ENCODE measurements at places on chromosomes 2 and 18. TPM values are rescaled to one million over a fixed set of nuclear protein-coding genes. Genes with fewer than 3 reads are reported as not detected.
A peak's percentile ranks its signal among the peaks of the same experiment; 100 is the strongest.

DNA sequence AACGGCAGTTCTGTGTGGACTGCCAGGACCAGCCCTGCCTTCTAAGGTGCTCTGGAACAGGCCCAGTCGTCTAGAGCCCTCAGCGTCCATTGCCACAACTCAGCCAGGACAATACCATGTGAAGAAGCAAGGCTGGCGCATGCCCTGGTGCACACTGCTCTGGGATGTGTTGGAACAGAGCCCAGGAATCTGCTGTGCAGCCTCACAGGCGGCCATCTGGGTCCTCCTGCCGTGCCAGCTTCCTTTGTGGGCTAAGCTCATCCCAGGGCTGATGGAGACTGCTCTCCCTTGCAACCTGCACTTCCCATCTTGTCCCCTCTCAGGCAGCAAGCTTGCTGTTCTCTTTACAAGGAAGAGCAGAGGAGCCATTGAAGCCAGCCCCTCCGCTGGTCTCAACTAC, 246.4 kb upstream of the PXDN start:
- H3K27ac ChIP-seq: no peak overlapping the region
- no peak overlapping the region for H3K4me3 ChIP-seq
- H3K36me3 ChIP-seq: no peaks in the 10 kb centered on the region
- H3K27me3 ChIP-seq: peaks cover 11% of the 10 kb centered on the region
- no peak for DNase-seq
- H3K4me1 ChIP-seq: peaks cover 20% of the 10 kb centered on the region

The ARHGEF33 gene
- not detected for total RNA-seq

- H3K27ac ChIP-seq: no peak overlapping the region
- no peaks in the 10 kb centered on the region for H3K4me1 ChIP-seq
- no peak for DNase-seq
Observed at GRCh38 chr18:63067939-63068338, 251.6 kb downstream of the BCL2 start.

GRCh38 chr2:109699646-109700045, 85.5 kb downstream of the SOWAHC start:
- H3K4me1 ChIP-seq: peaks cover 18% of the 10 kb centered on the region
- no peak overlapping the region for H3K27ac ChIP-seq
- no peak for DNase-seq
- H3K36me3 ChIP-seq: no peaks in the 10 kb centered on the region
- H3K27me3 ChIP-seq: peaks cover 25% of the 10 kb centered on the region
- no peak overlapping the region for H3K4me3 ChIP-seq

The ZSWIM2 gene
- total RNA-seq: not detected

DNA sequence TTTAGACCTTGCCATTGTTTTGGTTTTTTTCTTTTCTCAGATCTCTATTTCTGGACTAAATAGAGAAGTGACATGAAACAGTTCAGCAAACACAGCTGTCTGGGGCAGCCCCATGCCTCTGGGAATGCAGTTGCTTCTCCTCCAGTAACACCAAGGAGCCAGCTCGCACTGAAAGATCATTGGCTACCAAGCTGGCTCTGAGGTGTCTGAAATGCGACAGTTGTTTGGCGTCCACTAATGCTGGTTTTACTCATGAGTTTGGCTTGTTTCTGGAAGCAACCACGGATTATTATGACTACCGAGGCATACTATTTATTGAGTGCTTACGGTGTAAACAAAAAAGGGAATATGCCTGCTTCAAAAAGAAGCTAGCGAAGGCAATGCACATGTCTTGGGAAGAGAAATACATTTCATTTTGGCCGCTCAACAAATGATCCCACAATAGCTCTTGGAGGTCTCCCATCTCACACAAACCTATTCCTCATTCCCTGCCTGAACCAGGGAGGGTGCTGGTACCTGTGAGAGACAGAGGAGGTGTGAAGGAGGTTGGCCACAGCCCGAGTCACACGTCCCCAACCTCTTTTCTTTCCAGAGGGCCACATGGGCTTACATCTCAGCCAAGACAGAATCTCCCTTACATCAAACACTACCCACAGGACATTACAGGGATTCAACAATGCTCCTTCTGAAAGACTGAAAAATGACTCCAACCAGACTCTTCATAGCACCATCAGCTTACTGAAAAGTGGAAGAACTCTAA, 37.5 kb upstream of the NEB start:
- peaks cover 8% of the 10 kb centered on the region for H3K36me3 ChIP-seq
- no peak overlapping the region for H3K27ac ChIP-seq
- H3K4me1 ChIP-seq: peaks cover 5% of the 10 kb centered on the region
- no peak for DNase-seq

The PFN4 gene
- total RNA-seq: not detected

DNA sequence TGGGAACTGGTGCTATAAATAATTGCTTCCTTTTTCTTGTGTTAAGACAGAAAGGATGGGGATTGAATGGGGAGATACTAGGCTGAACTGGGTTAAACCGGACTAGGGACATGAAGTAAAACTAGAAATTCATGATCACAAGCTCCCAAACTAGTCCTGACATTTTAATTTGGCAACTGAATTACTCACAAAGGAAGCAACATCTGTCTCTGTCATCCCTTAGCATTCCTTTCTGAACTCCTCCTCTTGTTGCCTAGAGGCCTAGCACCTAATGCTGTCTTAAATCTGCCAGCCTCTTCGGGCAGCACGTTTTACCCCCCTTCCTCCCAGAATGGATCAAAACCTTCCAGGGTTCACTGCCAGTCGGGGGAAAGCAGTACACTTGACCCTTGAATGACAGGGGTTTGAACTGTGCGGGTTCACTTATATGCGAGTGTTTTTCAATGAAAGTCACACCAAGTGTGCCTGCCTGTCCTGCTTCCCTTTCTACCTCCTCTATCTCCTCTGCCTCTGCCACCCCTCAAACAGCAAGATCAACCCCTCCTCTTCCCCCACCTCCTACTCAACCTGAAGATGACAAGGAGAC, 8.2 kb downstream of the KCTD1 start:
- DNase-seq: no peak
- peaks cover 9% of the 10 kb centered on the region for H3K4me1 ChIP-seq
- no peaks in the 10 kb centered on the region for H3K36me3 ChIP-seq
- no peaks in the 10 kb centered on the region for H3K27me3 ChIP-seq
- no peak overlapping the region for H3K4me3 ChIP-seq

GRCh38 chr18:39938676-39939608, 2016.1 kb upstream of the PIK3C3 start:
- H3K36me3 ChIP-seq: no peaks in the 10 kb centered on the region
- no peak overlapping the region for H3K27ac ChIP-seq
- H3K4me1 ChIP-seq: peaks cover 1% of the 10 kb centered on the region
- DNase-seq: no peak

DNA sequence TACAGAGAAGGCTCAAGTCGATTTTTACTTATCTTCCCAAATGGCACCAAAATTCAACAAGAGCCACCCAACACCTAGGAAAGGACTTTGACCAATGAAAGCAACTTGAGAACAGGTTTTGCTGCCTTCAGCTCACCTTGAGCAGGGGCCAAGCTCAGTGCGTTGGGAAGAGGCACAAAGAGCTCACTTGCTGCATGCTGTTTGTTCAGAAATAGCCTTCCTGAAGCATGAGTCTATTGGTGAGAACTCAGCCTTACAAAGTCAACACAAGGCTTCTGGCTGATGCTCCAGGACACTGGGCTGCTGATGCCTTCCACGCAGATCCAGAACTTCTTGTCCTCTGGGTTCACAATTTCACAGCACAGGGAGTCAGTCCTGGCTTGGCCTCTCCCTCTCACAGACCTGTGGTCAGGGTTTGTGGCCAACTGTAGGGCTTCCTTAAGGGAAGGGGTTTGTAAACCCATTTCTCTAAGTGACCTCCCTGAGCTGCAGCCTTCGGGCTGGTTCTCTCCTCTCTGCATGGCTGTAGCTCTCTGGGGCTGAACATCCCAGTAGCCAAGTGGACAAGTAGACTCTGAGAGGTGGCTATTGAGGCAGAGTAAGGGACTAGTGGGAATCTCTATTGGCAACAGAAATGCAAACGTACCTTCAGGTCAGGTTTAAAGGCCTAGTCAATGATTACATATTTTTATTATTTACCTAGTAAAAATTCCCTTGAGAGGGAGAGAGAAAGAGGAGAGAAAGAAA, 124.7 kb upstream of the GATA6 start:
- no peaks in the 10 kb centered on the region for H3K27me3 ChIP-seq
- H3K27ac ChIP-seq: no peak overlapping the region
- no peaks in the 10 kb centered on the region for H3K36me3 ChIP-seq

GRCh38 chr2:231605607-231606091, 13.0 kb downstream of the TEX44 start:
- no peaks in the 10 kb centered on the region for H3K36me3 ChIP-seq
- H3K4me3 ChIP-seq: peak overlapping the region; percentile 46
- H3K27me3 ChIP-seq: no peaks in the 10 kb centered on the region
- no peak overlapping the region for H3K27ac ChIP-seq
- H3K4me1 ChIP-seq: peaks cover 22% of the 10 kb centered on the region

DNA sequence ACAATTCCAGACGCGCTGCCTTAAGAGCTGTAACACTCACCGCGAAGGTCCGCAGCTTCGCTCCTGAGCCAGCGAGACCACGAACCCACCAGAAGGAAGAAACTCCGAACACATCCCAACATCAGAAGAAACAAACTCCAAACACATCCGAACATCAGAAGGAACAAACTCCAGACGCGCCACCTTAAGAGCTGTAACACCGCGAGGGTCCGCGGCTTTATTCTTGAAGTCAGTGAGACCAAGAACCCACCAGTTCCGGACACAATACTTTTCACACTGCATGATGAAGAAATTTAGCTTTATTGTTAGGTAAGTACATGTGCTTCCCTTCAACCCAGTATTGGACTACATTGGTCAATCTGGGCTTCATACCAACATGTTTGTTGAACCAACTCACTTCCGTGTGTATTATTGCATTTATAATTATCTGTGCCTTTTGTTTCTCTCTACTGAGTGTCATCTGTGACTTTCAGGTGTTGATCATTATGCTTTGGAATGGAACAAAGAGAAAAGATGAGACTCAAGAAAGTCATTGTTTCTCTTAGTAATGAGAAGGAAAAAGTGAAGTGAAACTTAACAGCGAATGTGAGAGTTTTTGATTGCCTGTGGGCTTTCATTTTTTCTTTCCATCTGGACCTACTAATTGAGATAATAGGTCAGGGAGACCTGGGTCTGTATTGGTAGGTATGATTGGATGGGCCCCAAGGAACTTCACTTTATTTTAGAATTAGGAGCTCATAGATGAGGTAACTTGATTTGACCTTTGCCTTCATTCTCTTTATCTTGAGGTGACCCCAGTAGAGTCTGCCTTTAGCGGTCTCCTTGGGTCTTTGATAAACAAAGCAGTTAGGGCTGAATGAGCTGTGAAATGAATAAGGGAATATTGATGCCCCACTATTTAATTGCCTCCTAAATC, 76.1 kb upstream of the CAVIN2 start:
- H3K4me1 ChIP-seq: no peaks in the 10 kb centered on the region
- H3K4me3 ChIP-seq: no peak overlapping the region
- no peaks in the 10 kb centered on the region for H3K27me3 ChIP-seq
- H3K27ac ChIP-seq: no peak overlapping the region
- no peaks in the 10 kb centered on the region for H3K36me3 ChIP-seq

The CD226 gene
- 102 TPM for total RNA-seq

GRCh38 chr18:68727506-68727905, 12.6 kb upstream of the TMX3 start:
- no peaks in the 10 kb centered on the region for H3K36me3 ChIP-seq
- peaks cover 5% of the 10 kb centered on the region for H3K27me3 ChIP-seq
- no peak overlapping the region for H3K27ac ChIP-seq
- no peak for DNase-seq

GRCh38 chr2:12501469-12502158, 215.1 kb upstream of the TRIB2 start:
- H3K4me1 ChIP-seq: peaks cover 96% of the 10 kb centered on the region
- peak overlapping the region; percentile 28 for H3K4me3 ChIP-seq
- no peaks in the 10 kb centered on the region for H3K27me3 ChIP-seq
- DNase-seq: peak; percentile 90
- H3K36me3 ChIP-seq: peaks cover 30% of the 10 kb centered on the region

The TRIB2 gene
- total RNA-seq: 68.3 TPM

DNA sequence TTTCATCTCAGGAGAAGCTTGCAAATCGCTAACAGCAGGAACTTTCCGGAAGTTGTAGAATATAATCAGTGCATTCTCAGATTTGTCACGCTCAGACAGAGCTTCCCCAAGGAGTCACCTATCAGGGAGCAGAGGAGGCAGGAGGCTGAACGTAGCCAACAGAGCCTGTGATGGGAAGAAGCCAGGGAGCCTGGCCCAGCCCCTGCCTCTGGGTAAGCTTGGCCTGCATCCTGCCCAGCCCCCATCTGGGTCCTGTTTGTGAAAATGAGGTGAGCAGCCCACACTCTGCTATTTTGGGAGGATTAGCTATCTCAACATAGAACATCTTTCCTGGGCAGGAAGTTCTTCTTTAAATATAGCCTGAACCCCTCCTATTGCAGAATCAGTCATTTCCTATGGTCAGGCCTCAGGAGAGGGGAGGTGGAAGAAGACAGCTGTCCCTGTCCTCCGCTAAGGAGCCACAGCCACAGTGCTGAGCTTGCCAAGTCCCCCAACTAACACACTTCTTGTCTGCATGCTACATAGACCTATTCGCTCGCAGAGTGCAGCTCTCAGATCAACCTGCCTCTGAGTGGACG, 19.2 kb upstream of the PKDCC start:
- H3K36me3 ChIP-seq: no peaks in the 10 kb centered on the region
- DNase-seq: no peak
- H3K27ac ChIP-seq: no peak overlapping the region
- H3K4me3 ChIP-seq: no peak overlapping the region

DNA sequence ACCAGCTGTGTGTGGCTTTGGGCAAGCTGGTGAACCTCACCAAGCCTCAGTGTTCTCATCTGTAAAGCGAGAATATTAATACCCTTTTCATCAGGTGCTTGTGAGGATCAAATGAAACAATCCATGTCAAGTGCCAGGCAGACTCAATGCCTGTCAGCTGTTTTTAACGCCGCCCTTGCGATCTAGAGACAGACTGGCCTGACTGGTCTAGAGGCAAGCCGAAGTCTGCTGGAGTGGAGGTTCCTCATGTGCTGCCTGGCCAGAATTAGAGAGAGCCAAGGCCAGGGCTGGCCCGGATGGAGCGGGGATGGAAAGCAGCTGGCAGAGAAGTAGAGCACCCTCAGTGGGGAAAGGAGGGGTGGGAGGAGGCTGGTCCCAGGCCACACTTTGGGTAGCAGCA, 74.5 kb upstream of the B3GNT7 start:
- no peak for DNase-seq
- no peaks in the 10 kb centered on the region for H3K36me3 ChIP-seq
- H3K27ac ChIP-seq: no peak overlapping the region
- H3K27me3 ChIP-seq: peaks cover 44% of the 10 kb centered on the region

The UGT1A4 gene
- not detected for total RNA-seq

The CSRNP3 gene
- not detected for total RNA-seq

- DNase-seq: no peak
- no peak within 1 kb of the TSS for H3K4me3 ChIP-seq
- no peak within 1 kb of the TSS for H3K27ac ChIP-seq
- H3K36me3 ChIP-seq: no peaks in the 10 kb centered on the region
Observed at GRCh38 chr18:34224423-34225217, at the start of gene NOL4. NOL4 (minus strand) TSS chr18:34224913; CDS start chr18:34223253, 1,660 bp downstream.

DNA sequence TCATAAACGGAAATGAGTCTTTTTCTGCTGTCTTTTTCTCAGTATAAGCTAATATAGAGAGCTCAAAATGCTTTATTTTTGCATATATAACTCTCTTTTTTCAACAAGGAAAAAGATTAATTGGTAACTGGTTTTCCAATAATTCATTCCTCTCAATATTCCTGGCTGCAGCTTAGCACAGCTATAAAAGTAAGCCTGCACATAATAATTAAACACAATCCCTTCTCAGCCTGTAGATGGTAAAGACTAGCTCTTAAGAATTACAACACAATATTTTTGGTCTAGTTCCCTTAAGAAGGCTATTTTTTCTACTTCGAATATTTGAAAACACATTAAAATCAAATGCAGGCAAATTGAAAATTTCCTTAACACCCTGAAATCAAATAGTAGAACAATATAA, 258.0 kb downstream of the DOK6 start:
- no peak overlapping the region for H3K27ac ChIP-seq
- no peaks in the 10 kb centered on the region for H3K36me3 ChIP-seq
- H3K4me1 ChIP-seq: no peaks in the 10 kb centered on the region
- no peak for DNase-seq
